Pancreas (tissue), 10 donors: ENCODE measurements at places on chromosomes 1 and 21. TPM values are rescaled to one million over a fixed set of nuclear protein-coding genes. Genes with fewer than 3 reads are reported as not detected.

DNA sequence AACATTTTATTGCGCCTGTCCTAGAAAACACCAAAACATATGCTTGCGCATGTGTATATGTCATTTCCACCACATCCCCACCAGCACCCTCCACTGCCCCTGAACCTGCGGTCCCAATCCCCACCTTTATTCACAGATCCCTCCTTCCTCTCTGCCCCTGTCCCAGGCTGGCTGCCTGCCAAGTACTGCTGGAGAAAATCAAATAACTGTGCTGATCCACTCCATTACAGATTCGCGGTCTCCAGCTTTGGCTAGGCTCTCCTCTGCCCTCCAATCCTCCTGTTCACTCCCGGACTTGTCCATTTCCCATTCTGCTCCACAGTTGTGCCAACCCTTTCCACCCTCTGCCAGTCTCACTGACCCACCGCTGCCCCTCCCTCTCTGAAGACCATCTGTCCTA is 59.3 kb upstream of the GJB5 start:
- DNase-seq: no peak

The FGGY gene
- total RNA-seq: 17.5 TPM

DNA sequence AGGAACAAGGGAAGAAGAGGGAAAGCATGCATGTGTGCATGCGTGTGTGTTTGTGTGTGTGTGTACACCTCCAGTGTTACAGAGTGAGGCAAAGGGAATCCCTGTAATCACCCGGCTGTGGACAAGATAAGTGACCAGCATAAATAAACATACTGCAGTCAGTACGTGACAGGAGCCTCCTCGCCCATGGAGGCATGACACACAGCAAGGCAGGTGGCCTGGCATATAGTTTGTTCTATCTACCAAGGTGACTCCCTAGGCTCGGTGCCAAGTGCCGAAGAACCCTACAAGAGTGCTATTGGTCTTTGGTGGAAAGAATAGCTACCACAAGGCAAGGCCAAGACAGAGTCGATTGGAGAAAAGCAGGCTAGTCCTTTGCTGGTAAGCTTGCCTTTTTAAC is 31.7 kb upstream of the HEATR1 start:
- DNase-seq: no peak

GRCh38 chr1:6035719-6036118 is 10.0 kb upstream of the KCNAB2 start:
- DNase-seq: no peak

DNA sequence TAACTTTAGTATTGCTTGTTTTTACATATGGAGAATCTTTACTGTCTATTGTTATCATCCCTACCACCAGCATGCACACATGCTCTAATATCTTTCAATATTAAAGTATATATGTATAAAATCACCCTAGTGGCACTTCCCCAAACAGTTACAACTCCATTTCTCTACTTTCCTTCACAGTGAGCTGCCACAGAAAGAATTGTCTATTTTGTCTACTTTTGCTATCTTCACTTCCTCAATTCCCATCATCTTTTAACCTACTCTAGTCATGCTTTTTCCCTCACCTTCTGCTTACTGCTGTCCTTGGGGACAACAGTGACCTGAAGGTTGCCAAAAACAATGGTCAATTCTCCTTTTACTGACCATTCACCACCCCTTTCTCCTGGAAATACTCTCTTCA is 59.2 kb downstream of the VCAM1 start:
- DNase-seq: no peak

The ERICH3 gene
- under 0.01 TPM for total RNA-seq

The RXFP4 gene
- not detected for total RNA-seq

- DNase-seq: peak; percentile 52
Observed at GRCh38 chr1:47931395-47931794, 65.8 kb downstream of the TRABD2B start.

- no peak for DNase-seq
Observed at GRCh38 chr1:219347376-219347775, 173.7 kb downstream of the LYPLAL1 start.

- peak; percentile 46 for DNase-seq
Observed at GRCh38 chr1:96722161-96722922, 758 bp downstream of the PTBP2 start.

- no peak for DNase-seq
Observed at GRCh38 chr1:153509036-153509435, 26.8 kb downstream of the S100A6 start.

The SPRR2A gene
- total RNA-seq: not detected

The TNFAIP8L2 gene
- total RNA-seq: 0.16 TPM

The ASB17 gene
- not detected for total RNA-seq

- no peak for DNase-seq
Observed at GRCh38 chr1:70353601-70354331, 756 bp downstream of the ANKRD13C start.

- DNase-seq: no peak
Observed at GRCh38 chr1:75732703-75733102, 8.2 kb downstream of the ACADM start.

The CNKSR1 gene
- 13.1 TPM for total RNA-seq

- DNase-seq: no peak
Observed at GRCh38 chr1:87598429-87598828, 269.7 kb downstream of the LMO4 start.

- DNase-seq: peak; percentile 11
Observed at GRCh38 chr1:57162607-57163261, 196.9 kb upstream of the C8B start.

GRCh38 chr21:35943752-35944151 is 116.6 kb downstream of the SETD4 start:
- no peak for DNase-seq

GRCh38 chr1:166999500-167000055 is 10.5 kb downstream of the MAEL start:
- DNase-seq: no peak

DNA sequence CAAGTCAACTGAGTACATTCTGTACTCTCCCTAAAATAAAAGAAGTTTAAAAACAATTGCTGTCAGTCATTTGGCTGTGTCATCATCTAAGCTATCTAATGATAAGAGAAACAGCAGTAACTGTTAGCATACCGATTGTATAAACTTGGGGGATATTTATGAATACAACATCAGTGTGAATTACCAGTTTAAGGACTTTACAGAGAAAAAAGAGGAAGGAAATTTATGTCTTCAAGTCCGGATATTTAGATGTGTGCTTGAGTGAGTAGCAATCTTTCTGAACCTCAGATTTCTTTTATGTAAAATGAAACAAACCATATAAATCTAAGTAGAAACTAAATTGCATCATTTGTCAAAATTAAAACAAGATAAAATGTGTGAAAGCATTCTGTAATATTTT is 1557.0 kb downstream of the MRPL39 start:
- DNase-seq: no peak

GRCh38 chr1:35587736-35588135 is 14.6 kb downstream of the TFAP2E start:
- no peak for DNase-seq

DNA sequence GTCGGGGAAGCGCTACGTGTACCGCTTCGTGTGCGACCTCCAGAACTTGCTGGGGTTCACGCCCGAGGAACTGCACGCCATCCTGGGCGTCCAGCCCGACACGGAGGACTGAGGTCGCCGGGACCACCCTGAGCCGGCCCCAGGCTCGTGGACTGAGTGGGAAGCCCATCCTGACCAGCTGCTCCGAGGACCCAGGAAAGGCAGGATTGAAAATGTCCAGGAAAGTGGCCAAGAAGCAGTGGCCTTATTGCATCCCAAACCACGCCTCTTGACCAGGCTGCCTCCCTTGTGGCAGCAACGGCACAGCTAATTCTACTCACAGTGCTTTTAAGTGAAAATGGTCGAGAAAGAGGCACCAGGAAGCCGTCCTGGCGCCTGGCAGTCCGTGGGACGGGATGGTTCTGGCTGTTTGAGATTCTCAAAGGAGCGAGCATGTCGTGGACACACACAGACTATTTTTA is 17.1 kb downstream of the ETS2 start:
- DNase-seq: no peak

DNA sequence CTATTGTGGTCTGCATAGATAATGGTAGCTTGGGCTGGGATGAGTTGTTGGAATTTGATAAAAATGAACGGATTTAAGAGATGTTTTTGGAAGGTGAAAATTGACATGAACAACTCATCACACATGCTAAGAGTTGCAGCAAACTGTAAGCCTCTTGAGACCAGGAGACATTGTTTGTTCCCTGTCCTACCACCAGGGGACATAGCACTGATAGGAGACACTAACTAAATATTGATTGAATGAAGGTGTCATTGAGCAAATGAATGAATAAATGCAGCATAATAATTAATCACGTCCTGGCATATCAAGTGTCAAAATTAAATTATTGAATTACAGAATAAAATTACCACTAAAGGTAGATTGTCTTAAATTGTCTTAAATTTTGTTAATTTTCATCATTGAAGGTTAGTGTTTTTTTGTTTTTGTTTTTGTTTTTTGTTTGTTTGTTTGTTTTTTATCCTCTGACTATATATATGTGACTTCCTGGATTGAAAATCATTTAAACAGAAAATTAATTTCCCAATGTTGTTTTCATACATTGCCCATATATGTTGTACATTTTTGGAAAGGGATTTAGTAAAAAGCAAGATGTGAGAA is 285.3 kb upstream of the C1orf105 start:
- no peak for DNase-seq

- DNase-seq: no peak
Observed at GRCh38 chr1:109388884-109389637, 8.7 kb downstream of the SORT1 start.

The SLC1A7 gene
- not detected for total RNA-seq

The PRMT2 gene
- total RNA-seq: 35.0 TPM

DNA sequence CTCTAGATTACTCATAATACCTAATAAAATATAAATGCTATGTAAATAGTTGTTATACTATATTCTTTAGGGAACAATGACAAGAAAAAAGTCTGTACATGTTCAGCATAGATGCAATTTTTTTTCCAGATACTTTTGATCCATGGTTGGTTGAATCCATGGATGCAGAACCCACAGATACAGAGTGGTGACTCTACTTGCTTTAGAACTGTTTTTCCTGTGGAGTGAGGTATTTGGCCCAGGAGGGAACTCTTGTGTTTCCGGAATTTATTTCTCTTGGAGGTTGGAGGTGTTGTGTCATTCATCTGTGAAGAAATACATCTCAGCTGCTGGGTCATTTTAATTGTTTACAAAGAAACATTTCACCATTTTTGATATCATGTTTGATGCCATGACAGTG is 28.7 kb downstream of the TMEM200B start:
- no peak for DNase-seq

GRCh38 chr1:183652547-183653461 is at the start of gene APOBEC4:
Gene APOBEC4, minus strand, starts transcription at chr1:183653316. Its CDS starts 4,535 bp downstream, at chr1:183648781.
- DNase-seq: no peak

GRCh38 chr21:45170987-45171386 is 96.6 kb downstream of the ADARB1 start:
- DNase-seq: no peak

DNA sequence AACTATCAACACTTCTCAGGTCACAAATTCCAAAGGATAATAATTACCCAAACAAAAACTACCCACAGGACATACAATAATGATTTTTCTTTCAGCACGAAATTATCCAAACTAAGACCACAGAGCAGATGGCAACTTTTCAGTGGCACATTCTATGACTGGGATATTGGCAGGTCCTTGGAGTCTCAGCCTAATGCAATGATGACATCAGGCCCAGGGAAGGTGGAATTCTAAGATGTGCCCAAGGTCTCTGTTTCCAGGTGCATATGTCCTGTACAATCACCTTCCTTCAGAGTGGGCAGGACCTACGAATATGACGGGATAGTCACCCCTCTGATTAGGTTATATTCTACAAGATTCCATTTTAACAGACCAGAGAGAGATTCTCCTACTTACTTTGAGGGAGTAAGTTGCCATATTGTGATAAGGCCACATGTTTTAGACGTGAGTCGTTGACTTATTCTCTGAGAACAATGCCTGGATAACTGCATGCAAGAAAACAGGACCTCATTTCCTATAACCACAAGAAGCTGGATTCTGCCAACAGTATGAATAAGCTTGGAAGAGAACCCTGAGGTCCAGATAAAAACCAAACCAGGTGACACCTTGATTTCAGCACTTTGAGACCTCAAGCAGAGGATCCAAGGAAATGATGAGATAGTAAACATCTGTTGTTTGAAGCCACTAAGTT is 69.9 kb downstream of the ZC3H11B start:
- DNase-seq: no peak

- DNase-seq: no peak
Observed at GRCh38 chr1:117179471-117179870, 31.3 kb downstream of the VTCN1 start.

- no peak for DNase-seq
Observed at GRCh38 chr1:80417671-80418070, 1383.1 kb upstream of the ADGRL2 start.

- DNase-seq: no peak
Observed at GRCh38 chr1:228772516-228773212, 37.4 kb downstream of the RHOU start.

- no peak for DNase-seq
Observed at GRCh38 chr1:66223681-66224080, 310.3 kb upstream of the SGIP1 start.

The GJA9 gene
- not detected for total RNA-seq

The OR2L5 gene
- total RNA-seq: not detected

DNA sequence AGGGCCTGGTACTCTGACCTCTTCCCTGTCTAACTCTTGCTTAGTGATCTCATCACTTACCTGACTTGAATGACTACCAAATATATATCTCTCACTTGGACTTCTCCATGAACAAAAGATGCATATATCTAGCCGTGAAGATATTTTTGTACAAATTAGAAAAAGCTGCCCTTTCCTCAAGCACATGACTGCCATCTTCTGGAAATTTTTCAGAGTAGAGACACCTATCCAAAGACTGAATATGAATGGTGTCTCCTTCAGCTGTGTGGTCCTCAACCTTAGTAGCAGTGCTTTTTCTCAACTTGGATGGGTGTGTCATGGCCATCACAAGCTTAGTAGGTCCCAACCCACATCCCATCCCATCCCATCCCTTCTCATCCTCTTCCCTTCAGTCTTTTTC is 142.3 kb downstream of the DNM3 start:
- DNase-seq: no peak

GRCh38 chr21:29179503-29179902 is 49.1 kb downstream of the MAP3K7CL start:
- DNase-seq: no peak

GRCh38 chr1:225879521-225880221 is 2.5 kb downstream of the TMEM63A start:
- peak; percentile 60 for DNase-seq

DNA sequence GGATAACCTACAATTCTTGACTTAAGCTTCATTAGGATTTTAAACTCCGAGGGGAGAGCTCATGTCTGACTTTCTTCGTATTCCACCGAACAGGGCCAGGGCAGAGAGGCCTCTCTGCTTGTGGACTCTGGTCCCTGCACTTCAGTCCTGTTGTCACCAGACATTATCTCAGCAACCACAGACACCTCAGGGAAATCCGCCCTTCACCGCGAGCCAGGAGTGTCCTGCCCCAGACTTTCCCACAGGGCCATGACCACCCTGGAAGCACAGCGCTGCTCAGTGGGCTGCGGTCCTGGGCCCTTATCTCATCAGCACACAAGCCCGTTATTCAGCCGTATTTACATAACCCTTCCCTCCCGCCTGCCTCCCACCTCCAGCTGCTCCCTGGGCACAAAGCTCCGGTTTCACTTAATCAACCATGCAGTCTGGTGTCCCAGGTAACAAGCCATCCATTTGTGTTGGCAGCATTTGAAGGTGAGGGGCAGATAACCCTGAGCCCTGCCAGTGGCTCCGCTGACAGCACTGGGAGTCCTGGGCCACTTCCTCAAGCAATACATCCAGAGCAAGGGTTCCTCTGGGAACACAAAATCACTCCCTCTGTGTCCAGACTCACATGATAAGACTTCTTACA is 122.8 kb upstream of the RAB4A start:
- DNase-seq: peak; percentile 72
